ENCODE measurements at places on chromosomes 6 and 20. TPM values are rescaled to one million over a fixed set of nuclear protein-coding genes. Genes with fewer than 3 reads are reported as not detected.
A peak's percentile ranks its signal among the peaks of the same experiment; 100 is the strongest.

The TRIM31 gene
- not detected for total RNA-seq

DNA sequence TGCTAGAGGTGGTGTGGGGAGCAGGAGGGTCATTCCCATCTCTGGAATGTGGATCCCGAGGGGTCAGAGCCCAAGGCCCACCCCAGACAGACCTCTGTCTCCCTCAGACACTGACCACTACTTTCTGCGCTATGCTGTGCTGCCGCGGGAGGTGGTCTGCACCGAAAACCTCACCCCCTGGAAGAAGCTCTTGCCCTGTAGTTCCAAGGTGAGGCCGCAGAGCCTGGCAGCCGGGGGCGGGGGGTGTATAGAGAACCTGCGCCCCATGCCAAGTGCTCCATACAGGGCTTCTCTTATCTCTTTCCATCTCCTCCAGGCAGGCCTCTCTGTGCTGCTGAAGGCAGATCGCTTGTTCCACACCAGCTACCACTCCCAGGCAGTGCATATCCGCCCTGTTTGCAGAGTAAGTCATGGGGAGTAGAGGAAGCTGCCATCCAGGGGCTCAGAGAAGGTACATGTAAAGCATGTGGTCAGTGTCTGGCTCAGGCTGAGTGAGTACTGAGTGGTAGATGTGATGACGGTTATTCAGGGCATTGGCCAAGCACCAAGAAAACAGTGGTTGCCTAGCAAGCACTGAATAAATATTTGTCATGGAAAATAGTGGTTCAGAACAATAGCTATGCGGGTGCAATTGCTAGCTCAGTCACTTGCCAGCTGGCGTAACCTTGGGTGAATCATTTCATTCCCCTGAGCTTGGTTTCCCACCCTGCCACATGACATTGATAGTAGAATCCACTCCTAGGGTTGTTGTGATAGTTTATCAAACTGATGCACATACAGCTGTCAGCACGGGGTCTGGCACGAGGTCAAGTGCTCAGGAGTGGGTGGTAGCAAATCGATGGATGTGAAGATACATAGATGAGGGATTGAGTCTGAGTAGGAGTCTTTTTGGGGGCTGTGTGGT is 3.5 kb downstream of the PIGT start:
- DNase-seq, result peak; percentile 99

GRCh38 chr6:166648846-166649245 is 21.8 kb upstream of the RPS6KA2 start:
- no peak for DNase-seq

- DNase-seq, result no peak
These were observed 63.0 kb downstream of the CD83 start for GRCh38 chr6:14180609-14181008.

GRCh38 chr6:28235912-28236452 is 10.9 kb downstream of the ZSCAN9 start:
- no peak for DNase-seq

GRCh38 chr6:12051861-12052368 is 39.8 kb downstream of the HIVEP1 start:
- DNase-seq, result no peak

DNA sequence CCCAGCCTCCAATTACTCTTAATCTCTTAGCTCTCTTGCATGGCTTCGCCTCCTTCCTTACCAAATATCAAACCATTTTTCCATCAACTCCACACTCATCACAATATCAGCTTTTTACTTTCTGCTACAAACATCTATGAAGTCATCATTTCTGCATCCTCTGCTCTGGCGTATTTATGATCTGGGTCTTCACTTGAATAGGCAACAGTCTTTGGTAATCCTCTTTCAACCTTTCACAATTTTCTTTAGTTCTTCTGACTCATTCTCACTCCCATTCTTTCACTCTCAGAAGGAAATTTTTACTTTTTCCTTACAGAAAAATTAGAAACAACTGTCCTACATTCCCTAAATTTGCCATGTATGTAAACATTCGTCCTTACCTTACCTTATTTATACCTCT is 522.4 kb downstream of the HDGFL1 start:
- no peak for DNase-seq

The TRAM2 gene
- total RNA-seq, result 128 TPM

DNA sequence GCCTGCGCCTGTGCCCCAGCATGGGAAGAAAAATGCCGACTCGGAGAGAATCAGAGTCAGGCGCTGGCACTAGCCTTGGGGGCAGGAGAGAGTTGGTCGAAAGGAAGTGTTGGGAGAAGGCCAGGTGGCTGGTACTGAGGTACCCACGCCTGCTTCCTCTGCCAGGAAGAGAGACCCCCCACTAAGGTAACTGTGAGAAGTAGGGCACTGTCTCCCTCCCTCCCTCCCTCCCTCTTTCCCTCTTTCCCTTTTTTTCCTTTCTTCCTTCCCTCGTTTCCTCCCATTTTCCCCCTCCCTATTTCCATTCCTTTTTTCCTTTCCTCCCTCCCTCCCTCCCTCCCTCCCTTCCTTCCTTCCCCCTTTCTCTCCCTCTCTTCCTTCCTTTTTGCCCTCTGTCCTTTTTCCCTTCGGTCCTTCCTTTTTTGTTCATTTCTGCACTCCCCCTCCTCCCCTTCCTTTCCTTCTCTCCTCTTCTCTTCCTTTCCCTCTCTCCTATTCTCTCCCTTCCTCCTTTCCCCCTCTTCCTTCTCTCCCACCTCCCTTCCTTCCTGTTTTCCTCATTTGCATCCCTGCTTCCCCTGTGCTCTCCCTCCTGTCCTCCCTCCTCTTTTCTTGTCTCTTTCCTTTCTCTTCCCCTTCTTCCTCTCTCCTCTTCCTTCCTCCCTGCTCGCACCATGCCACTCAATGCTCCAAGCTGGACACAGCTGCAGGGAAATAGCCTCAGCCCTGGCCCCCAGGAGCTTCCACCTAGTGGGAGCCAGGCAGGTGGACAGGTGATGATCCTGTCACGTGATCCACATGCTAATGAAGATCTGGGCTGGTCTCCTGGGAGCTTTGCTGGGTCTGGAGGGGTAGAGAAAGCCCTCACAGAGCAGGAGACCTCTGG is 148.0 kb downstream of the DHX35 start:
- no peak for DNase-seq

DNA sequence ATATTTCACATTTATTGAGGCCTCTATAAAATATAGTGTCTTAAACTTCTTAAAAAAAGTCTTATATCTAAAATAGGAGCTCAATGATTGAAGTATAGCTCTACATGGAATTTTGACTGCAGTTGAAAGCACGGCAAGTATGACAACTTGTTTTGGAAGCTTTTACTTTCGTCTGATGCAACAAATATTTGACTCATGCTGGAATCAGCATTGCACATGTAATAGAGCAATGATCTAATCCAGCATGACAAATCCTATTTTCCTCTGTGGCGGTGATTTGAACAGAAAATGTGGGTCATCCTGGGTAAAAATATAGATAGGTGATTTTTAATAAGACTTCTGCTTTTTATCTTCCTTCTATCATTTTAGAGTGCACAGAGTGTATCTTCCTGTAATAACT is 111.6 kb downstream of the TINAG start:
- DNase-seq, result peak; percentile 93

The SLC29A1 gene
- 23.6 TPM for total RNA-seq

The CDYL gene
- 25.8 TPM for total RNA-seq

All from fibroblast of the aortic adventitia (primary cell).